NCI-H1048 (cell line): ENCODE measurements at places on chromosomes 4 and X.

DNA sequence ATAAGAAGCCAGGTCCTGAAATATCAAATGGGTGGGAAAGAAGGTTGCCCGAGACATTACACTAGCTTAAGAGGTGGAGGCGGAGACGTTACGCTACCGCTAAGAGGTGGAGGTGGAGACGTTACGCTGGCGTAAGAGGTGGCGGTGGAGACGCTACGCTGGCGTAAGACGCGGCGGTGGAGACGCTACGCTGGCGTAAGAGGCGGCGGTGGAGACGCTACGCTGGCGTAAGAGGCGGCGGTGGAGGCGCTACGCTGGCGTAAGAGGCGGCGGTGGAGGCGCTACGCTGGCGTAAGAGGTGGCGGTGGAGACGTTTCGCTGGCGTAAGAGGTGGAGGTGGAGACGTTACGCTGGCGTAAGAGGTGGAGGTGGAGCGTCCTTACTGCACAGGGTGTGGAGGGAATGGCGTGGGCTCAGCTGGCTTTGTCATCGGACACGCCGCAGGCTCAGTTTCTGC lies 12.8 kb downstream of the CYP4V2 start:
- DNase-seq: no peak

GRCh38 chr4:89733946-89734345 lies 103.0 kb downstream of the SNCA start:
- DNase-seq: no peak

GRCh38 chr4:34417160-34417559 lies 1827.2 kb downstream of the ARAP2 start:
- no peak for DNase-seq

- DNase-seq: no peak
These were observed 25.8 kb upstream of the LIMCH1 start for GRCh38 chr4:41512136-41512535.

DNA sequence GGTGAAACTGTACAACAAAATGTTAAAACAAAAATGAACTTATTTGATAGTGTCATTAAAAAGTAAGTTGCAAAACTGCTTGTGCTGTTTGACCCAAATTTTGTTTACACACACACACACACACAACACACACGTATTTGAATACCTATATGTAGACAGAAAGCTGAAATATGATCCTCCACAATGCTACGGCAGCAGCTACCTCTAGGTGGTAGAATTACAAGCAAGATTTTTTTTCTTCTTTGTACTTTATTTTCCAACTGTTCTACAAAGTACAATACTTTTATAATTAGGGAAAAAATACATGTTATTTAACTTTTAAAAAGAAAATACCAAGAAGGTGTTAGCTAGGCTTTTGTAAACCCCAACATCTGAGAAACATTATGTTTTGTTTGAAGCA lies 1.2 kb downstream of the CYTL1 start:
- no peak for DNase-seq

GRCh38 chrX:16771483-16772398 lies 14.5 kb upstream of the TXLNG start:
- no peak for DNase-seq

- DNase-seq: no peak
These were observed 249.9 kb downstream of the PRDM5 start for GRCh38 chr4:120672558-120673147.

DNA sequence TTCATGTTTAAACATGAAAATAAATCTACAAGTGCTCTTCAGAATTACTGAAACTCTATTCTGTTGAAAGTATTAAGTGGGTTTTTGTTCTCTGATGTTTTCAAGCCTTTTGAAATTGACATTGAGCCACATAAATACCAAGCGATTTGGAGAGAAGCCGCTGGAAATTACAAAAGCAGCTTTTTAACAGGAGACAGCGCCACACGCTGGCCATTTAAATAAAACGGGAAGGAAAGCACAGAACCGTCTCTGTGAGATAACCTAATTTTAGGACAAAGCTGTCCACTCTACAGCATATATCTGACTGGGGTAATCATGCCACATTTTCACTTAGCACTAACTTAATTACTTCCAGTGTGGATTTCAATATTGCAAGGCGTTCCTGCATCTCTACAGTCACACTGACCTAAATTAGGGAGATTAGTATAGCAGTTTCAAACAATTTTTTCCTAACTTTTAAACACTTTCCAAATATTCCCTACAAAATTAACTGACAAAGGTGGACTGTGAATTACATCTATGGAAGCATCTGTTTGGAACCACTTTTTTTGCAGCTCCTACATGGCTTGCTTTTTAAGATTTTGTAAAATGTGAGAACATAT lies 6.8 kb upstream of the ANOS1 start:
- DNase-seq: no peak

DNA sequence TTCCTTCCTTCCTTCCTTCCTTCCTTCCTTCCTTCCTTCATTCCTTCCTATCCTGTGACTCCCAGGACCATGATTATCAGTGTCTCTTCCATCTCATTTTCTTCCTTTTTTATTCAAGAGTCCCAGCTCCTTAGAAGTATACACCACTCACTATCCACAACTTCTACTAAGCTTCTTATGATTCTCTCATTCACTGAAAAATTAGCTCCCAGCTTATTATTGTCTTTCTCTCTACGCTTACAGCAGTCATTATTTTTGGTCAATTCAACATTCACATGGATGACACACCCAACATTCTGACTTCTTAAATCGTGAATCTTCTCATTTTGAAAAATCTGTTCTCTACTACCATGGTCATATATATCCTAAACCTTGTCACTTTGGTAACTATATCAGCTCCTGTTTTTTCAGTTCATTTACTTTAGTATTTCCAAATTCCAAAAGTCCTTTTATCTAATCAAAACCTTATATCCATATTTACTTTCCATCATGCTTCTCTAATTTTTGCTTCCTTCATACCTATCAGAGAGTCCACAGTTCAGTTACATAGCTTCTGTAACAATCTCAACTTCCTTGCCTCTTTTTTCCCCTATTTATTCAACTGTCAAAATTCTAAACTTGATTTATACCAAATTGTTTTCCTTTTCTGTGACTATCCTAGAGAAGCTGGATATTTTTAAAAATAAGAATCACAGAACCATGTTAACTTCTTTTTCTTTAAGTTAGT lies 677.5 kb downstream of the RAPGEF2 start:
- no peak for DNase-seq

DNA sequence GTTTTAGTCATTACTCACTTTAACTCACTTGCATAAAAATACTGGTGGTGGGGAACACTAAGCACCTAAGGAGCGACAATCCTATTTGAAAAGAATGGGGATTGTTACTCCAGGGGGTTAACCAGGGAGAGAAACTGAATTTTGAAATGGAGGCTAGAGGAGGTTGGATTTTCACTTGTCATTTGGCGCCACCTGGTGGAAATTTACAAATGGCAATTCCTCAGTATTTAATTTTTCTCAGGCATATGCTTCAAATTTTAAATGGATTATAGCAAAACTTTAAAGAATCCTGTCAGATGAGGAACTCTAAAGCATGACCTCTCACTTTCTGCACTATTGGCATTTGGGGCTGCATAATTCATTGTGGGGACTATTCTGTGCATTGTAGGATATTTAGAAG lies 2.7 kb upstream of the GEMIN8 start:
- DNase-seq: peak; percentile 7

- DNase-seq: no peak
These were observed 67.7 kb upstream of the UGT2B4 start for GRCh38 chr4:69563424-69563823.

GRCh38 chr4:175705407-175705806 lies 106.7 kb downstream of the GPM6A start:
- DNase-seq: peak; percentile 45

DNA sequence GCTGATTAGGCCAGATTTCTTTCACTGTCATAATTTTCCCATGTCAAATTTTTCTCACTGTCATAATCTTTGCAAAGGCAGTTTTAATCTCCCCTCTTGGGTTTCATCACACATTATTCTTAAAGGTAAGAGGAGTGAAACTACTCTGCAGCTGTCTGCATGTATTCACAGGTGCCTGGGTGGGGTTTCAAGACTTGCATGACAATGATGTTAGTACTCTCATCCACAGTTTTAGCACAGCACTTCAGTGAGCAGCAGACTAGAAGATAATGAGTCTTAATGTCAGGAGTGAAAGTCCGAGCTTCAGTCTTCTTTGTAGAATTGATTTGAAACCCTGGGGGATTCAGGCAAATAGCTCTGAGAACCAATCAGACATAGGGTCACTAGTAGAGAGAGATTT lies 182.5 kb upstream of the GALNT7 start:
- no peak for DNase-seq

GRCh38 chrX:5958523-5958922 lies 270.1 kb downstream of the NLGN4X start:
- DNase-seq: no peak

- no peak for DNase-seq
These were observed 540.9 kb downstream of the PPARGC1A start for GRCh38 chr4:23348789-23349498.

DNA sequence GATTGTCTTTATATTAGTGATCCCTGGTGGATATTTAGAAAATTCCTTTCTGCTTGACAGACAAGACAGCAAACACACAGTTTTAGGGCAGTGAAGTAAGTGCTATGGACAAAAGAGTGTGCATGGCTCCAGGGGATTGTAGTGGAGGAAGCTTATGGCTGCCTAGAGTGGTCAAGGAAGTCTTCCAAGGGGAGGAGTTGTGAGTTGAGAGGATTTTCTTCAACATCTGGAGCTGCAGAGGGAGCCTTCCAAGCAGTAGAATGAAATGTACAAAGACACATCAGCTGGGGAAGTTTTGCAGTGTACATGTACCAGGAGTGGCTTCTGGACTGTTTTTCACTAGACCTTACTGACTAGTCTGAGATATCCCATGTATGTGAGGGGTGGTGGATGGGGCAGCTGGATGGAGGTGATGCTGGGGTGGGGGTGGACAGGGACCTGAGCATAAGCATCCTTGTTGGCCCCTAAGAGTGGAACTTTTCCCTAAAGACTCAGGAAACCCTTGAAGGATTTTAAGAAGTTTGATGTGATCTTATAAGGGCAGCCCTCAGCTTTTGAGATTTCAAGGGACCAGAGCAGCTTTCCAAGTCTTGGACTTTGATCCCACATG lies 160.5 kb upstream of the TAPT1 start:
- no peak for DNase-seq

GRCh38 chr4:57039345-57039744 lies 60.6 kb downstream of the POLR2B start:
- DNase-seq: no peak

DNA sequence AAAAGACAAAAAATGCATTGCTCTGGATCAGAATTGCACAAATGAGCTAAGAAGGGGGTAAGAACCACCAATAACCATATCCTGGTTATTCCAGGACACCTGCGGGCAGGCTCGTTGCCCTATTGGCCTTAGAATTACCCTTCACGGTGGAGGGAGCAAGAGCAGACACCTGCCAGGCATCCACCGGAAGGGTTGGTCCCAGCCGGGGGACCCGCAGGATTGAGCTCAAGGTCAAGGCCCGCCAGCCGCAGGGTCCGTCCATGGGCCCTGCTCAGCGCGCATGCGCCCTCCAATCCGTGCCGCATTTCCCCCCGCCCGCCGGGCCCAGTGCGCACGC lies 575 bp downstream of the SLC25A6 start:
- no peak for DNase-seq

GRCh38 chr4:6840062-6840976 lies 57.8 kb downstream of the KIAA0232 start:
- no peak for DNase-seq

- peak; percentile 27 for DNase-seq
These were observed 48.1 kb downstream of the GPRIN3 start for GRCh38 chr4:89259301-89260028.

DNA sequence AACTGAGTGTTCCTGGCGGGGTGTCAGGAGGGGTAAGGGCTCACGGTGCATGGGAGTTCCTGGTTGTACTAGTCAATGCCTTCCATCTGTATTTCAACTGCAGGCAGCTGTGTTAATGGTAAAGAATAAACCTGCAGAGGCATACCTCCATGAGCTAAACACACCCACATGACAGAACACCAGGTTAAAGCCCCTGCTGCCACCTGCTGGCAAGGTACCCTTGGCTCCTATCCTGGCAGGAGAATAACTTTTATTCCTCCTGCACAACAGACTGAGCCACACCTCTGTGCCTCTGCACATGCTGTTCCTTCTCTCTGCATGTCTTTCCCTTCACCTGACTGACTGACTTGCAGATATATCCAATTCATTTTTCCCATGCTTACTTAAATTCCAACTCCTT lies 11.1 kb downstream of the ITIH6 start:
- no peak for DNase-seq

DNA sequence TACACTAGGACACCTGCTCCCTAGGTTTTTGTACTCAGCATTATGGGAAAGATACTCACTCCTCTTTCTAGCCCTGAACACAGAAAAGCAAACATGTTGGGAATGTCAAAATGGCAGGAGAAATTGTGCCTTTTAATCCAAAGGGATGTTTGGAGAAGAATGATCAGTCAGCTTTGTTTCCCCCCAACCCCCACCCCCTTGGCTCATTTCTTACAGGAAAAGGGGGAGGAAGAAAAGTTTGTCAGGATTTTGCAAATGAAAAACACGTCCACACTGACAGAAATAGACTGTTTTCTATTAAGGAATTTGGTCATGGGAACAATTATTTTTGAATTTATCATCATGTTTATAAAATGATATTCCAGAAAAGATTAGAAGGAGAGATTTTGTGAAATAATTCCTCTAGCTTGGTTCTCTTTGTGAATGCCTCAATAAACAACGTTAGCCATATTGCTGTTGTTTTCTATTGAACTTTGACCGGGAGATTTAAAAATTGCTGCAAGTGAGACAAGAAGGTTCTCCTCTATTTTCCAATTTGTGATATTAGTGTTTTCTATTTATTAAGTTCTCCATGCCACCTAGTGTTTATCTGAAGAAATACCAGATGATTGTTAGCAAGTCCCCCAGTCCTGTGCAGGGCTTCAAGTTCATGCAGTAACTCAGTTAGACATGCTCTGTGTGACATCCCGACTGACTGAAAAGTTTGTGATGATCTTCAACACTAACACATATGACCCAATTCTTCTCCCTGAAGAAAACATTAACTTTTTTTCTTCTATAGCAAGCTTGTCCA lies 31.3 kb upstream of the TFDP3 start:
- no peak for DNase-seq

DNA sequence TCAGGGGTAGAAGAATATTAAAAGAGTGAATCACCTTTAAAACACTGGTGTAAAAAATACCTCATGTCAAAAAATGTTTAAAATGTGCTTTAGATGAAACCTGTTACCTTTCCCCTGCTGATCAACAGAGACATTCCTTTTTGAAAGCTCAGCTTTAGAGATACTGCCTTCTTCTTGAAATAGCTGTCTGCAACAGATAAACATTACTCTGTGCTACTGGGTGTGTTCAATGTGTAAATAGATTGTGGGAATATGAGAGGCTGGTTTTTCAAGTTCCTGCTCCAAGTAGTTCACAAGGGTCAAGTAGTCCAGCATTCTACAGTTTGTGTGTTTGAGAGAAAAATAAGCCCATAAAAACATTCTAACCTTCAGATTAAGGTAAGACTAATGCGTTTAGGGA lies at the start of gene SYTL5:
Gene SYTL5 (plus strand): TSS at position 263 of the 400 bp plus-strand sequence. CDS start 27,337 bp downstream, outside the sequence.
- no peak for DNase-seq

DNA sequence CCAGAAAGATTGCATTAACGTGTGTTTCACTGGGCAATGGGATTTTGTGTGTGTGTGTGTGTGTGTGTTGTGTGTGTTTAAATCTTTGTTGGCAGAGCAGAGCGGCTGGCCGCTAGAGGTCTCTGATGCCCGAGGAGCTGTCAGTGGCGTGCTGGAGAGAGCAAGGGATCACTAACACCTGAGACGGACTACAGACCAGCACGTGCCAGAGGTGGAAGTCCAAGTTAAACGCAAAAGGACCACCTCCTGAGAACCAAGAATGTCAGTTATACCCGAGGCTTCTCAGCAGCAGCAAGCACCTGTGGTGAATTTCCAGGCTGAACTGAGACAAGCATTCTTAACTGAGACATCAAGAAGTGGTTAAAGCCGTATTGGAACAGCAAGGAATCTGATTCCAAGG lies 9.0 kb upstream of the SLC25A14 start:
- no peak for DNase-seq
